G401 (cell line): ENCODE measurements at places on chromosomes 13 and 19.

- no peak for DNase-seq
These were observed 6.3 kb downstream of the TBCB start for GRCh38 chr19:36121486-36122124.

GRCh38 chr13:45325806-45326205 is 15.2 kb downstream of the TPT1 start:
- no peak for DNase-seq

DNA sequence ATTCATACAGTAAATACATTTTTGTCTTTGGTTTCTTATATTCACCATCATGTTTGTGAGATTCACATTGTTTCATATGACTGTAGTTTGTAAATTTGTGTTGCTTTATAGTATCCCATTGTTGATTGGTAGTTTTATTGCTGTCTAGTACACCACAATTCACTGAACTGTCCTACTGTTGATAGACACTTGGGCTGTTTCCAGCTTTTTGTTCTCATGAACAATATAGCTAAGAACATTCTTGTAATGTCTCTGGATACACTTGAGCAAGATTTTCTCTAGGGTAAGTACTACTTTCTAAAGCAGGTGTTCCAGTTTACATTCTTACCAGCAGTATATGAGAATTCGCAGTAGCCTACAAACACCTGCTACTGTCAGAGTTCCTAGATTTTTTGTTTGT is 37.8 kb downstream of the SKA3 start:
- no peak for DNase-seq

- DNase-seq = no peak
These were observed 112.8 kb downstream of the CRYL1 start for GRCh38 chr13:20412691-20413355.

DNA sequence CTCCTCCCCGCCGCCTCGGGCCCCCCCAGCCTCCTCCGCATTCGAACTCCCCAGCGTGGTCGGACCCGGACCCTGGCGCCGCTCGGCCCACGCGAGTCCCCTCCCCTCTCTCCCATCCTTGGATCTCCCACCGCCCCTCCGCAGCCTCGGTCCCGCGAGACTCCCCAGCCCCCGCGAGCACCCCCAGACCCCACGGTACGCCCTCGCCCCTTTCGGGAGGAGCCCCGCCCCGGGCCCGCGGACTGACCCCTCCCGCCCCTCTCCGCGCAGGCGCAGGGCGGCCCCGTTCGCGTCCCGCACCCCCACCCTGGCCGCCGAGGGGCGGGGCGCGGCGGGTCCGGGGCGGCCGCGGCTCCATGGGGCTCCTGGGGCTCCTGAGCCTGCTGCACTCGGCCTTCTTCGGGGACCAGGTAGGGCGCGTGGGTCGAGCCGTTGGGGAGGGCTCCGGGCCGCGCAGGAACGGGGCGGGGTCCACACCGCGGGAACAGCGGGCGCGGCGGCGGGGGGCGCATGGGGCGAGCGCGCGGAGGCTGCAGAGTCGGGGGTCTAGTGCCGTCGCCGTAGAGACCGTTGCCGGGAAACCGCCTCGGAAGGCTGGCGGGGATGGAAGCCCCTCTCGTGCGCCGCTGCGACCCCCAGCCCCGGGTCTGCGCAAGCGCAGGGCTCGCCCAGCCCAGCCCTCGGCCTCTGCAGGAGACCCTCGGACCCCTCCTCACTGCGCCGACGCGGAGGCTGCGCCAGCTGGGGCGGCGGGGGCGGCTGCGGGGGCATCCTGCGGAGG is 3.8 kb upstream of the APC2 start:
- DNase-seq = peak; percentile 77

DNA sequence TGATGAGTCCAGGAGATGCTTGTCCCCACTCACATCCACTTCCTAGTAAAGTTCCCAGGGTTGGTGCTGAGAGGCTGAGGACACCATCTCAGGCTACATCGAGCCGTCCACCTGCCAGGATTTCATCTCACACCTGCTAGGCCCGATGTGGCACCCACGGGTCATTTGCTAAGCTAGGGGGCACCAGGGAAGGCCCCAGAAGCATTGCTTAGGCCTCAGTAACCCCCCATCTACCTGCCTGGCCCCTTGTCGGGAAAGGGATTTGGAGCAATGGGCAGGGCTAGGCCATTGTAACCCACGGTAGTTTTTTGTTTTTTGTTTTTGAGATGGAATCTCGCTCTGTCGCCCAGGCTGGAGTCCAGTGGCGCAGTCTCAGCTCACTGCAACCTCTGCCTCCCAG is 51.8 kb downstream of the F2RL3 start:
- DNase-seq = no peak

- peak; percentile 64 for DNase-seq
These were observed 4.7 kb upstream of the TMPRSS9 start for GRCh38 chr19:2355168-2356035.

DNA sequence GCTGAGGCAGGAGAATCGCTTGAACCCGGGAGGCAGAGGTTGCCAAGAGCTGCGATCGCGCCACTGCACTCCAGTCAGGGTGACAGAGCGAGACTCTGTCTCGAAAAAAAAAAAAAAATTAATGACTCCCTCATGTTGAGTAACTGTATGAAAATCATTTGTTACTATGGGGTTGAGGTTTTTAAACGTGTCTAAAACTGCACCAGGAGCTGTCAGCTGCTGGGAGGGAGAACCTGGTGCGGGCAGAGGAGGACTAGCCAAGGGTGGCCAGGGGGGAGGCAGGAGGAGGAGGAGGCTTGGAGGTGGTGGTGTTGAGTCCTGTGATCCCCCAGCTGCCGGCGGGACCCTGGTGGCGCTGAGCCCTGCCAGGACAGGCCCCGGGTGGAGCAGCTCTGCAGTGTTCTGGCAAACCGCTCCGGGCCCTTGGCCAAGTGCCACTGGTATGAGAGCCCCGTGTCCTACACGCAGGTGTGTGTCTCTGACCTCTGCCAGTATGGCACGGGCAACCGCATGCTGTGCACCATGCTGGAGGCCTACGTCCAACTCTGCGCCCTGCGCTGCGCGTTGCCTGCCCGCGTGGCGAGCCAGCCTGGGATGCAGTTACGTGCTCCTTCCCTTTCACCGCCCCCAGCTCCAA is 17.1 kb upstream of the FXYD3 start:
- DNase-seq = peak; percentile 57

DNA sequence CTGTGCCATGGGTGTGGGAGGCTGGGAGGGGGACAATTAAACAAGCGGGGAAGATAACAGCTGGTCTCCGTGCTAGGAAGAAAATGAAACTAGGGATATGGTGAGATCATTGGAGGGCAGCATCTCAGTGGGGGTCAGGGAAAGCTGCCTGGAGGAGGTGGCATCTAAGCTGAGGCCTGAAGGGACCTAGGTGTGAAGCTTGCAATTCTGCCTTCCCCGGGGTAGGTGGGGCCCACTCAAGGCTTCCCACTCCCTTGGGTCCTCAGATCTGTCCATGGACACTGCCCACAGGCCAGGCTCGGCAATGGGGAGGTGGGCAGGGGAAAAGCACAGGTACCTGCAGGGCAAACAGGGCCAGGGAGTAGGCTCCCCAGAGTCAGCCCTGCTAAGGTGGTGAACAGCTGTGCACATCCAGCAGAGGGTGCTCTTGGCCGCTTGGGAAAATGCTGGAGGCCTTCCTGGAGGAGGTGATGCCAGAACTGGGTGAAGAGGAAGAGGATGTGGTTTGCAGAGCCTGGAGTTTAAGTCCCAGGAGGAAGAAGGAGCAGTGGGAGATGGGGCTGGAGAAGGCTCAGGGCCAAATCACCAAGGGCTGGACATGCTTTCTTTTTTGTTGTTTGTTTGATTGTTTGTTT is 25.7 kb upstream of the CCNE1 start:
- DNase-seq = no peak

GRCh38 chr13:35479038-35479492 is 2.6 kb upstream of the MAB21L1 start:
- peak; percentile 82 for DNase-seq
